ENCODE measurements at places on chromosomes 6 and 20. TPM values are rescaled to one million over a fixed set of nuclear protein-coding genes. Genes with fewer than 3 reads are reported as not detected.

- no peak for DNase-seq
Measured at GRCh38 chr6:136024711-136025110, 173.2 kb downstream of the PDE7B start.

SEL1L2 gene
- total RNA-seq: not detected

SYCP2L gene
- total RNA-seq: 0.40 TPM

DNA sequence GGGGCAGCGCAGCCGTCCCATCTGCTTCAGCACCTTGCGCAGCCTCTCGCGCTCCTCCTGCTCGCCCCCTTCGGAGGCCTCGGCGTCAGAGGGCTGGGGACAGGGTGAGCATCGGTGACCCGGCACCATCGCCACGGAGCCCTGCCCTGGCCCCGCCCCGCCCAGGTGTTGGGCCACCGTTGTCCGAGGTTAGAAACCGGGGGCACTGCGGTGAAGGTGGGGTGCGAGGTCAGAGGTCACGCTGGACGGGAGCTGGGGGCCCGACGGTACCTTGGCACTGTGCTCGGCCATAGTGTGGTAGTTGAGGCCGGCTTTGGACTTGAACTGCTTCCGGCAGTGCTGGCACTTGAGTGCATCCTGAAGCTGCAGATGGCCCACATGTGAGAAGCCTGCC lies 6.4 kb downstream of the ZNF512B start:
- DNase-seq: no peak

EPPIN gene
- not detected for total RNA-seq

- DNase-seq: peak; percentile 71
Measured at GRCh38 chr6:151196555-151196954, 43.2 kb upstream of the AKAP12 start.

GRCh38 chr6:170075659-170076223 lies 215.1 kb downstream of the DLL1 start:
- DNase-seq: no peak

SLC35D3 gene
- total RNA-seq: not detected

SHLD1 gene
- 6.6 TPM for total RNA-seq

- no peak for DNase-seq
Measured at GRCh38 chr6:168609914-168610490, 169.0 kb downstream of the SMOC2 start.

DNA sequence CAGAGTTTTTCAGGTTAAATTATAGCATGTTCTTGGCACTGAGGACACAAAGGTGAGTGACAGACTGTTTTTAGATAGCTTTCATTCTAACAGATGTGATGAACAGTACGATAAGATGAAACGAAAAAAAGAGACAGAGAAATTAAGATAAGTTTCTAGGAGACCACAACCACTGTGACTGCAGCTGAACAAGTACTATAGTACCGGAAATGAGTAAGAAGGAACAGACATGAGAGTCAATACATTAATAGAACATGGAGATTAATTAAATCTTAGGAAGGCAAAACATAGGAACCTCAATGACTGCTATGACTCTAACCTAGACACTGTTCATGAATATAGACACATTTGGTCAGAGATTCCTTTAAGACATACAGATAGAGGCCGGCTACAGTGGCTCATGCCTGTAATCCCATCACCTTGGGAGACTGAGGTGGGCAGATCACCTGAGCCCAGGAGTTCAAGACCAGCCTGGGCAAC lies 40.2 kb downstream of the HBS1L start:
- no peak for DNase-seq

- peak; percentile 49 for DNase-seq
Measured at GRCh38 chr6:100084316-100084990, 90.4 kb upstream of the MCHR2 start.

DNA sequence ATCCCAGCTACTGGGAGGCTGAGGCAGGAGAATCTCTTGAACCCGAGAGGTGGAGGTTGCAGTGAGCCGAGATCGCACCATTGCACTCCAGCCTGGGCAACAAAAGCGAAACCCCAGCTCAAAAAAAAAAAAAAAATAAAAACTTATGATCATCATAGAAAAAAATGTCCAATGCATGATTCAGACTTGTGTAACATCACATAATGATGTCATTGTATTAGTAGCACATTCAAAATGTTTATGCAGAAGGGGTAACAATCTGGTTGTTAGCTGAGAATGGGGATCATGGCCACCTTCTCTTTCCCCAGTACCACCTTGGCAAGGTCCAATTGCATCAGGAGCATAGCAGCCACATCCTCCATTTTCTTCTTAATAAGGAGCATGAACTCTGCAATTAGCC lies 137.6 kb upstream of the MARCKS start:
- DNase-seq: no peak

OR12D3 gene
- not detected for total RNA-seq

DNA sequence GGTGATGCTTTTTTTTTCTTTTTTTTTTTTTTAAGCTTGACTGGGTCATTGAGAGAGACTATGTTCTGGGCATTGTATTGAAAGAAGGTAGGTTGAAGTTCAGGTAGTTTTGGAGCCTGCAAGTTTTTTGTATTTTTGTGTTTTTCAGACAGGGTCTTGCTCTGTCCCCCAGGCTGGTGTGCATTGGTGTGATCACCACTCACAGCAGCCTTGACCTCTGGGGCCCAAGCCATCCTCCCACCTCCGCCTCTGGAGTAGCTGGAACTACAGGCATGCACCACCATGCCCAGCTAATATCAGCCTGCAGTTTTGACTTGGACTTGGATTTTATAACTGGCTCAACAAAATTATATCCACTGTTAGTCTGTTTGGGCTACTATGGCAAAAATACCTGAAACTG lies 31.7 kb upstream of the TFAP2A start:
- no peak for DNase-seq

C6orf141 gene
- not detected for total RNA-seq

DNA sequence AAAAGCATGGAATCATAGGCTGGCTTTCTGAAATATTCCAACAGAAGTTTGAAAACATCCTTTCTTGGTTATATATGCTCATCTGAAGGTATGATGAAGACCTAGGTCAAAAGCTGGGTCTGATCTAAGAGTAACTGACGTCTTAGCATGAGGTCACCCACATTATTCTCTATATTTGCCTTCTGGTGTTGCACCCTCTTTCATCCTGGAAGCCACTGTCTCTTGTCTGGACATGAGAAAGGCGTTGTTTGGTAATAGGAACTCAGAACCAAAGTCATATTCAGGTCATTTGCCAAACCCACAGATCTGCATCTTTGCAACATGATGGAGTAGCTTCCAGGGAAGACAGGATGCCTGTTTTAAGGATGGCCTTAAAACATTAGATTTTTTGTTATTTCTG lies 17.6 kb downstream of the GABRR1 start:
- DNase-seq: no peak

DNA sequence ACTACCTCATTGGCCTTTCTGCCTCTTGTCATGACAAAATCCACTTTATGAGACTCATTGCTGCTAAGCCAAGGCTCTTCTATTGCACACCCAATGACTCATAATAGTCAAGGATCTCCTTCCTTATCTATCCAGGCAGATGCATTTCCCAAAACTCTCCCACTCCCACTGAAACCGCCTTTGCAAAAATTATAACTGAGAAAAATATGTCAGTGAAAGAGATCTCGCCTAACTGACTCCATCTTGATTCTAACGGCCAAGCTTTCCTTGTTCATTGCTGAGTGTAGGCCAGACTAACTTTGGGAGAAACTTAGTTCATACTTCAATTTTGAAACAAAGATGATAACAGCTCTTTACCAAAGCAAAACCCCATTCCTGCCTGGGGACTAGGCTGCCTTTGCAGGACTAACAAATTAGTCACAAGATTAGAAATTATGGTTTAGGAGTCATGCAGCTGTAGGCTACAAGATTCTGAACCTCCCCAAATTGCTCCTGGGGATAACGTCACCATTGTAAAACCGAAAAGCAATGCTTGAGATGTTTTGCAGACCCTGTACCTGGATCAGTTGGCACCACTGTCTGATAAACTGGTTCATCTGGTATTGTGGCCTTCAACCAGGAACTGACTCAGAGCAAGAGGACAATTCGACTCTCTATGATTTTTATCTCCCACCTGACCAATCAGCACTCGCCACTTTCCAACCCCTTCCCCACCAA lies 47.1 kb downstream of the HAO1 start:
- DNase-seq: no peak

GRCh38 chr6:78528926-78529325 lies 338.4 kb upstream of the IRAK1BP1 start:
- DNase-seq: no peak

- no peak for DNase-seq
Measured at GRCh38 chr6:27889275-27889627, 22.9 kb downstream of the OR2B2 start.
